CD8-positive, alpha-beta T cell (primary cell): ENCODE measurements at places on chromosomes 13 and 19.

DNA sequence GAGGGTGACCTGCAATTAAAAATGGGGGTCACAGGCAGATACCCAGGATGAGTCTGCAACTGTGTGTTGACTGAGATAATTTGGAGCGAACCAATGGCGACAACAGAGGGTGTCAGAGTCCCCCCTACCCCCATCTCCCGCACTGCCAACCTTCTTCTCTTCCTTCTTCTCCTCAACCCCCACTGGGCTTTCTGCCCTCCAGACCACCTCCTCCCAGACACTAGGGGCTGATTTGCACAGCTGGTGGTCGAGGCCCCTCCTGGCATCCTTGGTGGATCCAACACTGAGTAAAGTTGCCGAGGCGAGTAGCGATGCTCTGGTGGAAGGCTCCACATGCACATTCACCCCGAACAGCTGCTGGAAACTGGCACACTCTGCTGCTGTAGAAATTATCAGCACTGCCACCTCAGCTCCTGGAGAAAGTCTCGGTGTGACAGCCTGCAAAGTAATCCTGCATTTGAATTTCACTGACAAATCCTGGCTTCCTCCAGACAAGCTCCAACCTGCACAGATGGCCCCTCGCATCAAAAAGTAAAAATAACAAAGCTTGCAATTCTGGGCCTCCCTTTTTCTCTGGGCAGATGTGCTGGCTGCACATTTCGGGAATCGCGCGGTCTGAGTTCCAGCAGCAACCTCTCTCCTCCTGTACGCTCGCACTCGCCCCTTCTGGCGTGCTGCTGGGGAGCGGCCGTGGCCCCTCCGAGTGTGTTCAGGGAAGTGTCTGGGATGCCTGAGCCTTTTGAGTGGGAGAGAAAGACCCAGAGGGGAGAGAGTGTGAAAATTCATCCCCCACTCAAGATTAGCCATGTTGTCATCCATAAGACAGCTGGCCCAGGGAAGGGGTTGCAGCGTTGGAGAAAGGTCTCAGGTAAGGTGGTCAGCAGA, 28.5 kb downstream of the CCNE1 start:
- DNase-seq = no peak

DNA sequence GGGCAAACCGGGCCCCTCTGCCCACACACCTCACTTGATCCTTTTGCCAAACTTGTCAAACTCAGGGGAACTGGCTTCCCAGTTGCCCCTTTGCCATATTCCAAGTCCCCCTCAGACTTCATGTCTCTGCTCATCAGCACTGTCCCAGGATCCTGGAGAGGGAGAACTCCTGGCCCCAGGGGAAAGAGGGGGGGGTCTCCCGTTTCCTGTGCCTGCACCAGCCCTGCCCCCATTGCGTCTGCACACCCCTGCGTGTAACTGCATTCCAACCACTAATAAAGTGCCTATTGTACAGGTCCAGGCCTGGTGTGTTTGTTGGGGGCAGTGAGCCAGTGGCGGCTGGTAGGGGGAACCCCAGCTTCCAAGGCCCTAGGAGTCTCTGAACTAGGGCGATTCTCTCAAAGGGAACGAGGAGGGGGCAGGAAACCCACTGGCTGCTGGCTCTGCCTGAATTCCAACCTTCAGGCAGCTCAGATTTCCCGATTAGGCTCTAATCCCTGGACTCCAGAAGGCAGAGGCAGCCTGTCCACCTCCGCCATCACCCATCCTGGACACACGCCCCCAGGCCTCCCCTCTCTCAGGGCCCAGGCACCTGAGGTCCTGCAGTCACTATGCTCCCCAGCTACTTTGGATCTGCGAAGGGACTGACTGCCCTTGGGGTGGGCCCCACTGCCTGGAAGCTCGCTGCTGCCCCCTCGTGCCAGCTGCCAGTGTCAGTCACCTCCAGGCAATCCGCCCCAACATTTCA, 9.7 kb upstream of the ILF3 start:
- peak; percentile 76 for DNase-seq

DNA sequence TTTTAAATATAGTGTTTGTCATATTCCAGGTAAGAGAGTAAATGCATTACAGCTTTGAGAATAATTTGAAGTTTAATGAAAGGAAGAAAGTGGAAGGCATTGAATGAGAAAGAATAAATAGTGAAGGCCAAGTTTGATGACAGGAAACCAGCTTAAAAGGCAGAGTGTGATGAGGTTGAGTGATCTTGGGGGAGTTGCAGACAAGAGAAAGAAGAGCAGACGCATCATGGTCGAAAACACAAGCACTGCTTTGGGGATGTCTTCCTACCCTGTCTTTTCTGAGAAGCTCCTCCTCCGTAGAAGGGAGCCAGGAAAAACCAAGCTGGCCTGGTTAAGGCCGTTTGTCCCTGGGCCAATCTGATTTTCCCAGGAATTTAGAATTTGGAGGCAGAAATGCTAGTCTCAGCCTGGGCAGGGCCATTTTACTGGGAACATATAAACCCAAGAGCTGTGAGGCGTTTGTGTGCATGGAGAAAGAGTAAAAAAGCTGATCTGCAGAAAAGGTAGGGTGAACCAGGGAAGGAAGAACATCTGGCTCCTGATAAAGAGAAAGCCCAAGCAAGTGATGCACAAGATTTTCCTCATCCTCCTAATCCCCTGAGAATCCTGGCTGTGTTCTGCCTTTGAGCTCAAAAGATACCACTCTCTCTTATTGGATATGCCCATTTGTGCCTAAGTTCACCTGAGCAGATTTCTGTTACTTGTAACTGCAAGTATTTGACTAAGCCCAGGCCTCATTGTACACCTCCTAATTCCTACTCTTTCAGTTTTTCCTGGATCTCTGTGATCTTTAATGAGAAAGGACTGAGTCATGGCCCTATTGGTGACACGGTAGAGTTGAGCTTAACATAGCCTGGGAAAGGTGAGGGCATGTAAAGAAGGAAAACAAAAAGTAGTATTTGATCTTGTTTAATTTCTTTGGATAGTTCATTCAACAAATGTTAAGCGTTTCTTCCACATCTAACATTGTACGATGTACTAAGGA, 80.0 kb downstream of the WDFY2 start:
- no peak for DNase-seq

DNA sequence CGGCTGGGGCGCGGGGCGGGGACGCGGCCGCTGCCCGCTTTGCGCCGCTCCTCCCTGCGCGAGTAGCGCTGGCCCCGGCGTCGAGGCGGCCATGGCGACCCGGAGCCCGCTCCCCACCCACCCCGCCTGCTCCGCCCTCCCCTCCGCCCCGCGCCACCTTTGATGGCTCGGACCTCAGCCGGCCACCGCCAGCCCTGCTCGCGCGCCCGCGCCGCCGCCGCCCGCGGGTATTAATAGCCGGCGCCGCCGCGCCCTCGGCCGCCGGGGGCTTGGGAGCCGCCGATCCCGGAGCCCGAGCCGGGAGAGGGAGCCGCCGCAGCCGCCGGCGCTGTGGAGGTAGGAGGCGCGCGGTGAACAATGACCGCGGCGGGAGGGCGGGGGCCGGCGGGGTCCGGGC, 261 bp downstream of the FARP1 start:
- no peak for DNase-seq

DNA sequence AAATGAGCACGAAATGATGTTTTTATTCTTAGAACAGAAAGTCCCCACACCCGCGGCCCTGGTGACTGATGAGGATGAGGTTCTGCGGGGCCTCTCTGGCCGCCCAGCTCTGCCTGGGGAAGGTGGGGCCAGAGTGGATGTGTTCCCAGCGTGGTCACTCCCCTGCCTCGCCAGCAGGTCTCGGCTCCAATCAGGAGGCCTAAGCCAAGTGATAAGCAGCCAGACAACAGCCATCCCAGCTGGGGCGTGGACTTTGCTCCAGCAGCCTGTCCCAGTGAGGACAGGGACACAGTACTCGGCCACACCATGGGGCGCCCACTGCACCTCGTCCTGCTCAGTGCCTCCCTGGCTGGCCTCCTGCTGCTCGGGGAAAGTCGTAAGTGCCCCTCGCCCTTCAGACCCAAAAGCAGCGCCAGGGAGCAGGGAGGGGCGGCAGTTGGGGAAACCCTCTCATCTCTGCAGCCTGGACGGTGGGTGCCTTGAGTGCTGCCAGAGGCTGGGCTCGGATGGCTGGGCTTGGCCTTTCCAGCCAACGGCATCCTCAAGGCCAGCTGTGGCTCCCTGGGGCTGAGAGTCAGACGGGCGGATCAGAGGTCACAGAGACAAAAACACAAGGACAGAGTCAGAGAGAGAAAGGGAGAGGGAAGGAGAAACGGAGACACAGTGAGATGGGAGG, at the start of gene F10:
TSS of gene F10 (plus strand) at position 250 of the 676 bp plus-strand sequence. CDS start at position 307, 57 bp downstream.
- no peak for DNase-seq

DNA sequence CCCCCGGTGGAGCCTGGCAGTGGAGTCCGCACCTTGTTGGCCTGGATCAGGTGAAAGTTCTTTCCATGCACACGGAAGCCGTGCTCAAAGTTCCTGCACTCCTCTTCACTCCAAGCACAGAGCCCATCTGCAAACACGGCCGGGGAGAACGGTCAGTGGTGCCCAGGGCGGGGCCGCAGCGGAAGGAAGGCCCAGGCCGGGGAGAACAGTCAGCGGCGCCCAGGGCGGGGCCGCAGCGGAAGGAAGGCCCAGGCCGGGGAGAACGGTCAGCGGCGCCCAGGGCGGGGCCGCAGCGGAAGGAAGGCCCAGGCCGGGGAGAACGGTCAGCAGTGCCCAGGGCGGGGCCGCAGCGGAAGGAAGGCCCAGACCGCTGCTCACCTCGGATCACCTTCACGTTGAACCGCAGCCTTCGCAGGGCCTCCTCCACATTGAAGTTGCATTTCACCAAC, 20.6 kb upstream of the PLPP2 start:
- no peak for DNase-seq

DNA sequence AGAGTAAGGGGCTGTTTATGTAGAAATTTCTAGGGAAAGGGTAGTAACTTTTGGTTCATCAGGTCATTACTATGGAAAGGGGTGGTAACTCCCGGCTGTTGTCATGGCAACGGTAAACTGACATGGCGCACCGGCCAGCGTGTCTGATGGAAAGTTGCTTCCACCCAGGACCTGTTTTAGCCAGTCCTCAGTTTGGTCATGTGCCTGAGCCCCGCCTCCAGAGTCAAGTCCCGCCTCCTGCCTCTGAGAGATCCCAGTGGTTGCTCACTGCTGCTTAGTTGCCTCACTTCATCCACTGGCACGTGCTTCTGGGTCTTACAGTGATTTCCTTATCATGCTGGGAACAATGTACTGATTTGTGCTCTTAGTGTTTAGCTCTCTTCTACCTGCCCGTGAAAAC, 455.2 kb upstream of the ZNF507 start:
- no peak for DNase-seq
